ENCODE measurements at places on chromosomes 3 and 15. TPM values are rescaled to one million over a fixed set of nuclear protein-coding genes. Genes with fewer than 3 reads are reported as not detected.

The LRRC28 gene
- total RNA-seq = 25.3 TPM

GRCh38 chr3:122799322-122799721 is 4.5 kb downstream of the SLC49A4 start:
- no peak for DNase-seq

- DNase-seq = no peak
These were observed 54.0 kb downstream of the KCNAB1 start for GRCh38 chr3:156174229-156174847.

DNA sequence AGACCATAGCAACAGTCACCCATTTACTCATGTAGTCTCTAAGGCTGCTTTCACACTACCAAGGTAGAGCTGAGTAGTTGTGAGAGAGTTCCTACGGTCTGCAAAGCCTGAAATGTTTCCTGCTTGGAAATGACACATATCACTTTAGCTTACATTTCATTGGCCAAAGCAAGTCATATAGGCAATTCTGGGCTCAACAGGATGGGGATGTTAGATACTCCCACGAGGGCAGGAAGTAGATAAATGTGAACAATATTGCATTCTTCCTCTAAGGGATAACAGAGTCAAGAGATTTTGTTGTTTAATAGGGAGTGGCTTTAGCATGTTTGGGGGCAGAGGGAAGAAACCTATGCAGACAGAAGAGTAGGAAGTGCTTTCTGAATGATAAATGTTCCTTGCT is 355.6 kb upstream of the THRB start:
- DNase-seq = no peak

DNA sequence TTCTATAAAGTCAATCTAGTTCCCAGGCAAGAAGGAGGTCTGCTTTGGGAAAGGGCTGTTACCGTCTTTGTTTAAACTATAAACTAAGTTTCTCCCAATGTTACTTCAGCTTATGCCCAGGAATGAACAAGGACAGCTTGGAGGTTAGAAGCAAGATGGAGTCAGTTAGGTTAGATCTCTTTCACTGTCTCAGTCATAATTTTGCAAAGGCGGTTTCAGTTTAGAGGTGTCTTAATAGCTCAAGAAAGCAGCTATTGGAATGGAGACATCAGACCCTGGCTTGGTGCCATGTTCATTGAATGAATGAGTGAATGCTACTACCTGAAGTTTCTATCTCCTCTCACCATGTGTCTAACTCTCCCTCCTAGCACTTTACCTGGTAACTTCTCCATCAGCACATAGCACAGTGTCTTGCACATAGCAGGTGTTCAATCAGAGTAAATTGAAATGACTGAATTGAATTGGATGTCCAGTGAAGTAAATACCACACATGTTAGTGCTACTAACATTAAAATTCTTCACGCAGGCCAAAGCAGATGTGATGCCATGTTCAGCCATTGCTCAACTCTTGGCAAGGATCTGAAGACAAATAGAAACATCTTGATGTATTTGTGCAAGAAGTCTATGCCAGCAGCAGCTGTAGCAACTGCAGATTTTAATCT is 28.2 kb downstream of the CLEC3B start:
- DNase-seq = no peak

- DNase-seq = no peak
These were observed 2.0 kb downstream of the SMC4 start for GRCh38 chr3:160401291-160402095.

- no peak for DNase-seq
These were observed 38.0 kb downstream of the RAB7A start for GRCh38 chr3:128763967-128764366.

DNA sequence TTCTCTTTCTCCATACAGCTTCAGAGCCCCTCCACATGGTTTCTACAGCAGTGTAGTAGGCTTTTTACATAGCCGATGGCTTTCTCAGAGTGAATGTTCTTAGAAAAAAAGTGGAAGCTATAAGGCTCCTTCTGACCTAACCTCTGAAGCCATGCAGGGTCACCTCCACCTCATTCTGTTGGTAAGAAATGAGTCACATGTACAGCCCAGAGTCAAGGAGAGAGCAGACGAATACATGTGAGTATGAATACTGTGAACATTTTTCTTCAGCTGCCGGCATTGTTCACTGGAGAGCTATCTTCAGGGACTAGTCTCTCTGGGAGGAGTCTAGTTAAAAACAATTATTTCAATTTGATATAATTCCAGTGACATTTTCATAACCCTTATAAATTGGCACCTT is 68.2 kb upstream of the THRB start:
- no peak for DNase-seq
